ENCODE measurements at places on chromosomes 12 and 14.

DNA sequence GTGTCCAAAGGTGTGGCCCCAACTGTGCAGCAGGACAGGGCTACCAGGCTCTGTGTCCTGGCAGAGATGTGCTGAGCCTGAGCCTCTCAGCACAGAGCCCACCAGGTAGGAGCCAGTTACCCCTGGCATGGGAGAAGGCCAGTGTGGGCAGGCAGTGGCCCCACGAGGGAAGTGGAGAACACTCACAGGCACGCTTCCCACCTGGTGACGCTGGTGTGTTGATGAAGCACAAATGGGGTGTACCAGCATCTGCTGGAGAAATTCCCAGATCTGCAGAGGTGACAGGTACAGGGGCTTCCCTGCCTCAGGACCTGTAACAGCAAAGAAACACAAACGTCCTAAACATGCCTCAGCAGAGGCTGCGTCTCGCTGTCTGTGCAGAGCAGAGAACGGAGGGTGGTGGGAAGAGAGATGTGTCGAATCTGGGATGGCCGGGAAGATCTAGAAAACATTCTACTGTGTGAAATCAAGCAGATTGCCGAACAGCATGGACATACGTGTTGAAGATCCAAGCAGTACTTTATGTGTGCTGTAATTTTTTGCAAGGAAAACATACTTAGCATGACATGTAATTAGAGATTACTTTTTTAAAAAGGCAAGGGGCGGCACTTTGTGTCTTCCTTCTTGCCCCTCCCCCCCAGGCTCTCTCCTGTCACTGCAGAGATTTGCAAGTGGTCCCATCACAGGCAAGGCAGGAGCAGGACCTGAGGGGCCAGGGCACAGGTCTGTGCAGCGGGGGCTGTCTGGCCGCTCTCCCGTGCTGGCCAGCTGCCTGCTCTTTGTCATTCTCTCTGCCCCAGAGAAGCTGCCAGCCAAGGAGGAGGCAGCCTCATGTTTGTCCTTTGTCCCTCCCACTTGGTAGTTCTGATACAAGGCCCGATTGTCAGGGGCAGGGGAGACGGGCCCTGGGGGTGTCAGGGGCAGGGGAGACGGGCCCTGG, 17.3 kb downstream of the HIP1R start:
- DNase-seq = no peak

DNA sequence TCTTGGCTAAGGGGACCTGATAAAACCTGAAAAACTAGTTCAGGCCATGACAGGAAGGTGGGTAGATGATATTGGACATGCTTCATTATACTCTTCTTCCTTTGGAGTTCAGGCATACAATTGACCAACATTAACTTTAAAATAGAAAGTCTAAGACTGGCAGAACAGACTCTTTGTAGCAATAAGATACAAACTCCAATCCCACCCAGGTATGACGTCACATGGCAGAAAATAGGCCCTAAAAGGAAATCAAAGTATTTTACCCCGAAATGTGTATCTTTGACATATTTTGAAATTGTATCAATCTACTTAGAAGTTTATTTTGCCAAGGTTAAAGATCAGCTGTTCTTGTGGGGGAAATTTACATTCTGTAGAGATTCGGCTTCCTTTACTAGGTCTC, 198.1 kb upstream of the LRIG3 start:
- peak; percentile 43 for DNase-seq

DNA sequence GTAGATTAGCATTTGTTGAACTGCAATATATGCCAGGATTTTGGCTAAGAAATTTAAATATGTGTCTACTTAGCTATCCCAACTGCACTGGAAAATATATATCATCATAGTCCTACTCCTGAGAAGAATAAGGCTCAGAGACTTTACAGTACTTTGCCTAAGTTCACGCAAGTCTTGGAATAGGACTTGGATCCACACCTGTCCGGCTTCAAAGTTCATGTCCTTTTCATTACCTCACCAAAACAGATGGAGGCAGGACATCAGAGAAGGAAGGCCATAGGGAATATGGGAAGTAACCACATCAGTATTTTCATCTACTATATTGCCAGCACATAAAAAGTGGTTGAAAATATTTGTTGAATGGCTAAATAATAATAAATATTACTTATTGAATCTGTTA, 358.5 kb downstream of the PRKD1 start:
- no peak for DNase-seq

DNA sequence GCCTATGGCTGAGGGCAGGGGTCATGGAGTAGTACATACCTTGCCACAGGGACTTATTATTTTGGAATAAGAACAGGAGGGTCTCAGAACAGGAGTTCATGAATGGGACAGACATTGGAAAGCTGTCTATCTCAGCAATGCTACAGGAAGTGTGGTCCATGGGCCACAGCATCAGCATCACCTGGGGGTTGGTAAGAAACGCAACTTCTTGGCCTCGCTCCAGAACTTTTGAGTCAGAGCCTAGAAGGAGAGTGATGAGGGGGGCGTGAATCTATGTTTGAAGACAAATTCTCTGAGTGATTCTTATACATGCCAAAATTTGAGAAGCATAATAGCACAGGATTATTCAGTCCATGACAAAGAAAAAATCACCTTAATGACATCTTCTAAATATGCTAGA, 156.6 kb downstream of the RPAP3 start:
- DNase-seq = peak; percentile 61

- no peak for DNase-seq
Observed at GRCh38 chr12:31363416-31363809, 37.5 kb upstream of the SINHCAF start.

Data from PC-3 (cell line).